ENCODE measurements at places on chromosomes 2 and 18. TPM values are rescaled to one million over a fixed set of nuclear protein-coding genes. Genes with fewer than 3 reads are reported as not detected.

IL36RN gene
- not detected for total RNA-seq

M1AP gene
- total RNA-seq: 10.3 TPM

DNAJC5G gene
- 0.94 TPM for total RNA-seq

NT5C1B gene
- total RNA-seq: not detected

DNA sequence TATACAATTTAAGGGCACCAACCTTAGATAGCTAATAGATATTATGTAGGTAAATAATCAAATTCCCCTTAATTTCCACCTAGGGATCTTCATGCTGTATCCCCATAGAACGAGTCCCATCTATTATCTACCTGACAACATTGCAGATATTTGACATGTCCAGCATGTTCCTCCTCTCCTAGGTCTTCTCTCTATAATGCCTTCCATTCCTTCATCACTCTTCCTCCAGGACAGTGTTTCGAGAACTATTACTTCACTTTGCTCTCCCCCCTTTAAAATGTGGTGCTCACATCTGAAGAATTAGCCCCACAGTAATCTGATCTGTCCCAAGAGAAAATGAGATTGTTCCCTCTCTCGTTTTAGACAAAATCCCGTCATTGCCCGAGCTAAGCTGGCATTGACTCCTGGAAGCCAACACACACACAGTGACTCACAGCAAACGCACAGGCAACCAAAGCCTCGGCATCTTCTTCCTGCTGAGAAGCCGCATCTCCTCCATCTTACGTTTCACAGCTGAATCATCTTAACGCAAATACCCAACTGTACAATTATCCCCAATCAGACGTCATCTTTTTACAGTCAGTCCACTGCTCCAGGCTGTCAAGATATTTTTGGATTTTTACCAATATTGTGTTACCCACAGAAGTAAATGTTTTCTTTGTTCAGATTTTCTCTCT lies 162.9 kb upstream of the AGAP1 start:
- H3K27me3 ChIP-seq: no peaks in the 10 kb centered on the region
- no peak for DNase-seq
- H3K4me1 ChIP-seq: no peaks in the 10 kb centered on the region
- no peaks in the 10 kb centered on the region for H3K36me3 ChIP-seq
- no peak overlapping the region for H3K27ac ChIP-seq
- no peak overlapping the region for H3K4me3 ChIP-seq

GRCh38 chr18:26480897-26481795 lies 67.2 kb downstream of the KCTD1 start:
- peaks cover 3% of the 10 kb centered on the region for H3K36me3 ChIP-seq
- H3K27me3 ChIP-seq: no peaks in the 10 kb centered on the region
- peak overlapping the region; percentile 10 for H3K27ac ChIP-seq
- no peak for DNase-seq

DNA sequence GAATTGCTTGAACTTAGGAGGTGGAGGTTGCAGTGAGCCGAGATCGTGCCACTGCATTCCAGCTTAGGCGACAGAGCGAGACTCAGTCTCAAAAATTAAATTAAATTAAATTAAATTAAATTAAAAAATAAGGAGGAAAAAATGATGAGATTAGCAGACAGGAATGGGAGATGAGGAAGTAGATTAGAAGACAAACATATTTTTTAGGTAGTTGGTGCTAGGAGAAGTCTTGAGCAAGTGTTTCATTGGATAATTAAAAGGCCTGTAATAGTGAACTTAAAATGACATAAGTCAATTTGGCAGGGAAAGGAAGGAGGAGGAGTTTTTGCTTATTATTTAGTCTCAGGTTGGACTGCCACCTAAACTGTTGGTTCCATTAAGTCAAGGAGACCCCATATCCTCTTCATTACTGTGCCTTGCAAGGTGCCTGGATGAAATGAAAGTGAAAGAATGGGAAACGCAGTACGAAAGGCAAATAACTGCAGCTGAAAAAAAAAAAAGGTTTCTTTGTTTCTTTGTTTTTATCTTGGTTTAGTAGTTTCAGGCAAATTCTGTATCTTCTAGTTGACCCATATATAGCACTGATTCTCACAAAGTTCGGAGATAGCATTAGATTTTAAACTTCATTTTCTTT lies 162.0 kb downstream of the SLC8A1 start:
- H3K36me3 ChIP-seq: no peaks in the 10 kb centered on the region
- H3K4me3 ChIP-seq: no peak overlapping the region
- H3K27ac ChIP-seq: no peak overlapping the region

DNA sequence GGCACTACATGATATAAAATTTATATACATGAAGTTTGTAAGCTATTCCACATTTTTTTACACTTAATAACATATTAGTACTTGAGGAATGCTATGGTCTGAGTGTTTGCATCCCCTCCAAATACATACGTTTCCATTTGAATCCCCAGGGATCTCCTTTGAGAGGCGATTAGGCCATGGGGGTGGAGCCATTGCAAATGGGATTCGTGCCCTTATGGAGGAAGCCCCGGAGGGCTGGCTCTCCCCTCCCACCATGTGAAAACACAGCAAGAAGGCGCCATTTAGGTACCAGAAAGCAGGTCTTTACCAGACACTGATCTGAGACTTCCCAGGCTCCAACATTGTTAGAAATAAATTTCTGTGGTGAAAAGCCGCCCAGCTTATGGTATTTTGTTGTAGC lies 20.8 kb upstream of the MBP start:
- DNase-seq: no peak
- no peaks in the 10 kb centered on the region for H3K27me3 ChIP-seq
- no peak overlapping the region for H3K27ac ChIP-seq

DNA sequence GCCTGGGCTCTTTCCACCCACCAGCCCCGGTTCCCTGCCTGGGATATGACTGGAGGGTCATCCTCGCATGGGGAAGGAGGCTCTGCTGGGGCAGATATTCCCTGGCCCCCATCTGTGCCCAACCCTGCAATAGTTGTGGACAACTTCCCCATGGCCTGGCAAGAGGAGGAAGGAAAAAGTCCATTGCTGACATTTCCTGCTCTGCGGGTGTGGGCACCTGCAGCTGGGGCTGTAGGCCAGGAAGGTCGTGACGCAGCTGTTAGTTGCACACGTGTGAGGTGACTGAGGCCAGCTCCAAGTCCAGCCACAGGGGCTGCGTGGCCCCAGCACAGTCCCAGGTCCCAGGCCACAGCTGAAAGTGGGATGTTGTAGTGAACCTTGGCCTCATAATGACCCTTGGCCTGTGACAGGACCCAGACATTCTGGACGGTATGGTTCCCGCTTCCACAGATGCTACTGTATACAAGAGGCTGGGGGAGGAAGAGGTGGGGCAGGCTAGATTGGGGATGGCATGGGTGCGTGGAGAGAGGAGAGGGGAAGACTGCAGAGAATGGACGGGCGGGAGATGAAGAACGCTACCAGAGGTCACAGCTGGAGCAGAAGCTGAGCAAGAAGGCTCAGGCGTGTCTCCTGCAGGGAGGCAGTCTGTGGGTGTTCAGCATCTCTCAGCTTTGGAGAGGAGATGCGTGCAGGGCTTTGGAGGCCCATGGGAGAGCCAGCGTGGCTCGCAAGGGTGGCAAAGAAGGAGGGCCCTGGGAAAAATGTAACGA lies 22.1 kb downstream of the OTOF start:
- H3K27ac ChIP-seq: no peak overlapping the region
- no peak for DNase-seq
- H3K4me1 ChIP-seq: no peaks in the 10 kb centered on the region
- no peak overlapping the region for H3K4me3 ChIP-seq
- no peaks in the 10 kb centered on the region for H3K27me3 ChIP-seq

DNA sequence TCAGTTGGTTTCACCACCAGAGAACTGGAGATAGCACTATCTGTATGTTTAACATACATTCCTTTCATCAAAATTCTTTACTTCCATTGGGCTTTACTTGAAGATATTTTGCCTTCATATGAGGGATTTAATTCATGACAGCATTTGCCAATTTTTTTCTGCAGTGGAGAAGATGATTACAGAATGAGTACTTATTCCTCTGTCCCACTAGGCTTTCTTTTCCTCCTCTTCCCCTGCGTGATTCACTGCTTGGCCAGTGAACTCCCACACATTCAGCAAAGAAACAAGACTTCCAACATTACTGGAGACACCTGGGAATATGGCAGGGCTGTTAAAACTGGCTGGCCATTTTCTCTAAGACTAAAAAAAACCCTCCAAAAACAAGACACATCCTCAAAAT lies 425.8 kb upstream of the KCNH7 start:
- H3K4me3 ChIP-seq: no peak overlapping the region
- H3K4me1 ChIP-seq: no peaks in the 10 kb centered on the region
- H3K27me3 ChIP-seq: no peaks in the 10 kb centered on the region

- H3K27ac ChIP-seq: no peak overlapping the region
- no peak for DNase-seq
- no peaks in the 10 kb centered on the region for H3K27me3 ChIP-seq
- H3K36me3 ChIP-seq: no peaks in the 10 kb centered on the region
These were observed 8.4 kb downstream of the L3MBTL4 start for GRCh38 chr18:6406075-6406909.

DNA sequence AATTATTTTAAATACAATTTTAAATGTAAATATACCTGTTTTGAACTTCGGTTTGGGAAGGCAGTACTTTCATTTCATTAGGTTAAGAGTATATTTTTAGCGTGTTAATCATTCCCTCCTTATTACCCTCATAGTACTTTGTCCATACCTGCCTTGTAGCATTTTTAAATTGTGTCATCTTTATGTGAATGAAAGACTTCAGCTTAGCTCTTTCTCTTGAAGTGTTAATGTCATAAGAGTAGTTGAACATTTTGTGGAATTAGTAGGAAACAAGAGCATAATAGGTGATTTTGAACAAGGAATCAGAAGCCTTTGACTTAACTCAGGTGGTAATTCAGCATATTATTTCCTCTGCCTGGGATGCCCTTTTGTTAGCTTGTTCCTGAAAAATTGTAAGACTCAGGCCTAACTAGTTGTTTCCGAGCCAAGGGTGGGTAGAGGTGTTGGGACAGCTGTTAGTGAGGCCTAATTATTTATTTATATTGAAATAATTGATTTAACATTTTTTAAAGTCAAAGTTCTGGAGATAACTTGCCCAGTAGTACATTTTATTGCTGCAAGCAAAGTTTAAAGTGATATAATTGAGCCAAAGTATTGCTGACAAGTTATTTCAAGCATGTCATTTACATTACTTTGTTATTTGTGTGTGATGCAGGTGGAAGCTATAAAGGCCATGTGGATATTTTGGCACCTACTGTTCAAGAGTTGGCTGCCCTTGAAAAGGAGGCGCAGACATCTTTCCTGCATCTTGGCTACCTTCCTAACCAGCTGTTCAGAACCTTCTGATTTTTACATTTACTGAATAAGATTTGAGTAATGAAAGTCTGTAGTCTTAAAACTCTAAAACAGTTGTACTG lies 38.7 kb downstream of the DDX1 start:
- peaks cover 4% of the 10 kb centered on the region for H3K4me1 ChIP-seq
- no peak for DNase-seq
- no peak overlapping the region for H3K27ac ChIP-seq
- no peak overlapping the region for H3K4me3 ChIP-seq

DNA sequence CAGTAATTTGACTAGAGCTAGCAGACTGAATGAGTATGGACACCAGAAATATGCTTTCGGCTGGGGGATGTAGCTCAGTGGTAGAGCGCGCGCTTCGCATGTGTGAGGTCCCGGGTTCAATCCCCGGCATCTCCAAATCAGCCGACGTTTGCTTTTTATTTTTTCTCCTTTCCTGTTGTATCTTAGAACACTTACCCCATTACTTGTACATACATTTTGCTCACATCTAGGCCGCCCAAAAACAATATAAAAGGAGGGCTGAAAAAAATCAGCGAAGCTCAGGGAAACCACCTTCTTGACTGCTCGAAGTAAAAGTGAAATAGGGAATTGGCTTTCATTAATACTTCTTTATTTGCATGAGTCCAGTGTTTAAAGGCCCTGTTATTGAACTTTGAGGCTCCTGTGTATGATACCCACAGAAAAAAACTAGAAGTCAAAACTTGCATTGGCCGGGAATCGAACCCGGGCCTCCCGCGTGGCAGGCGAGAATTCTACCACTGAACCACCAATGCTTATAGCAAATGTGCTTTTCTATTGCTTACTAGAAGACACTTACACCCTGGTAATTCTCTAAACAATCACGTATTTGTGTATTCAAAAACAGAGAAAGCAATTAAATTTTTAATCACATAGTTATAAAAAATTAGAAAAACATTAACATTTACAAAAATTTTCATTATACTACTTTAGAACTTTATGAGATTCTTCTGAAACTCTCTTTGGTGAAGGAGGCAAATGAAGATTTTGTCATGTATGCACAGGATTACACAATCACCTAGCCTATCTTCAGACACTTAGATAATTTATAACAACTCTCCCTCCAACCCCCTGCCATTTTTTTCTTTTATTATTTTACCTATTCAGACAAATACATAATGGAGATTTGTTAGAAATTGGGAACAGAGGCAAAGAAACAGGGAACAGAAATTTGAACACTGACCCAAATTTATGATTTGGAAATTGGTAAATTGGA lies 35.2 kb upstream of the GPD2 start:
- peak overlapping the region; percentile 70 for H3K4me3 ChIP-seq
- H3K36me3 ChIP-seq: no peaks in the 10 kb centered on the region
- no peaks in the 10 kb centered on the region for H3K27me3 ChIP-seq
- peak; percentile 86 for DNase-seq

DNA sequence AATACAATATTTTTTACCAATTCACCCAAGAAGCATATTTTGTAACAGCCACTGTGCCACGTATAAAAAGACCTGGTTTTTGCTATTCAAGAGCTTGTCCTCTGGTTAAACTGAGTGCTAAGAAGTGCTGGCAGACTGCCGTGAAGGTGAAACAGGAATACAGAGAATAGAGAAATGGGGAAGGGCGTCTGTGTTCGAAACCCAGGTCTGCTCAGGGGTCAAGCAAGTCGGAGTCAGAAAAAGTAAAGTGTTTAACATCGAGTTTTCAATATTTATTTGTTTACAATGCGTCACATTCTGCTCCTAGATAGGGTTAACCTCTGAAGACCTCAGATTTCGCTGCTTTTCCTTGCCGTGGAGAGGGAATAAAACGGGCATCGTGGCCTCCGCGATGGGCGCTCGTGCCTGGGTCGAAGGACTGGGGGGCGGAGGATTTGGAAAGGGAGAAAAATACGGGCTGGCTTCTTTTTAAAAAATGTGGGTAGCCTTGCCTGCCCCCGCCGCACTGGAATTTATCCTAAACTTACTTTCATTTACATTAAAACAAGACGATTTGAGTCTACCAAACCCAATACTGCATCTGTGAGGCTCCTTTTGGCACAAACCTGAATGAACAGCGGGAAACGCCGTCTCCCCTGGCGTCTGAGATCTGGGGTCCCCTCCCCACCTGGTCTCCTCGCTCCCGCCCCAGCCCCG lies 1.1 kb upstream of the SNTG2 start:
- no peak for DNase-seq
- no peak overlapping the region for H3K27ac ChIP-seq
- no peaks in the 10 kb centered on the region for H3K27me3 ChIP-seq

DNA sequence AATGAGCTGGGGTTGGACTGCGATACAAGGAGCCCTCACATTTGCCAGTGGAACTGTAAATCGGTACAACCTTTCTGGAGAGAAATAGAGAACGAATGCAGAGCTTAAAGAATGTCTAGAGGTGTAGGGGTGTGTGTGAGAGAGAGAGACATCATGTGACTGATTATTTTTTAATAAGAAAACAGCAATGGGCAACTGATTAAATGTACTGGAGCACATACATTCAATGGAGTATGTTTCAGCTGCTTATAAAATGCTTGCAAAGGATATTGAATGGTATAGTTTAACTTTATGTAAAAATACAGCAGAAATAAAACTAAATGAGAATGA lies 391 bp upstream of the TMEM17 start:
- no peaks in the 10 kb centered on the region for H3K27me3 ChIP-seq
- peak overlapping the region; percentile 89 for H3K27ac ChIP-seq
- no peaks in the 10 kb centered on the region for H3K36me3 ChIP-seq
- DNase-seq: no peak
- no peaks in the 10 kb centered on the region for H3K4me1 ChIP-seq
